ENCODE measurements at places on chromosomes 1 and 21.

GRCh38 chr21:25453524-25453923 is 153.8 kb downstream of the MRPL39 start:
- no peaks in the 10 kb centered on the region for H3K27me3 ChIP-seq
- no peak for DNase-seq
- no peak overlapping the region for H3K27ac ChIP-seq
- no peak overlapping the region for H3K4me3 ChIP-seq
- no peaks in the 10 kb centered on the region for H3K36me3 ChIP-seq

- no peaks in the 10 kb centered on the region for H3K36me3 ChIP-seq
- no peak overlapping the region for H3K27ac ChIP-seq
- H3K27me3 ChIP-seq = no peaks in the 10 kb centered on the region
- H3K4me3 ChIP-seq = peak overlapping the region; percentile 94
- peaks cover 5% of the 10 kb centered on the region for H3K4me1 ChIP-seq
- no peak for DNase-seq
Measured at GRCh38 chr1:113392541-113393128, 2.3 kb downstream of the MAGI3 start.

DNA sequence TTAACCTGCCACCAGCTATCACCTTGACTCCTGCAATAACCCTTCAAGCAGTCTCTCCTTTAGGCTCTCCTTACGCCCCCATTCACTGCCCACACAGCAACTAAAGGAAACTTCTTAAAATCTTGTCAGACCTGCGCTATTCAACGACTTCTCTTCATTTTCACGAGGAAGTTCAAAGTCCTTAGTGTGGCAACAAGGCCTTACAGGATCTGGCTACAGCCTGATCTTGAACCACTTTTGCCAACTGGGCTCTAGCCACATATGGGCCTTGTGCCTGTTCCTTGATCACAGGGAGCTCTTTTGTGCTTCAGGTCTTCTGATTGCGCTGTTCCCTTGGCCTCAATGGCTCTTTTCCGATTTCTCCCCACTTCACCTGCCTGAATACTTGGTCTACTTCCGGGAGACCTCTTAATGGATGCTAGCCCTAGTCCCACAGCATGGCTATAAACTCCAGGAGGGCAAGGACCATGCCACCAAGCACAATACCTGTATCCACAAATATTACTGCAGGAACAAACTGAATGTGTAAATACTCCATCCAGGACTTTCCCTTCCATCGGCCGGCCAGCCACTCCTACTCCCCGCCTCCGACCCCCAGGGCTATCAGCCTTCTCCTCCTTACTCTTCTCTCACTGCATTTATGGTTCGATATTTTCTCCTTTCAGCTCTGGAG is 2.3 kb upstream of the CTNNBIP1 start:
- peaks cover 2% of the 10 kb centered on the region for H3K4me1 ChIP-seq
- H3K36me3 ChIP-seq = no peaks in the 10 kb centered on the region
- H3K27ac ChIP-seq = no peak overlapping the region
- no peaks in the 10 kb centered on the region for H3K27me3 ChIP-seq
- no peak overlapping the region for H3K4me3 ChIP-seq
- no peak for DNase-seq

DNA sequence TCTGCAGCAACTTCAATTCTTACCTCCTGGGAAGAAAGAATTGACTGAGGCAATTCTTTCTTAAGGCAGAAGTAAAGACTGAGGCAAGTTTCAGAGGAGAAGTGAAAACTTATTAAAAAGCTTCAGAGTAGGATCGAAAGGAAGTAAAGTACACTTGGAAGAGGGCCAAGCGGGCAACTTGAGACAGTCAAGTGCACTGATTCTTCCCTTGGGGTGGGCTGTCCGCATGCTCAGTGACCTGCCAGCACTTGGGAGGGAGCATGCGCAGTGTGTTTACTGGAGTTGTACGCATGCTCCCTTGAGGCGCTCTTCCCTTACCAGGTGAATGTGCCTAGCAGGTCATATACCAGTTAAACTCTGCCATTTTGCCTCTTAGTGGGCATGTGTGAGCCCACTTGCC is 55.3 kb upstream of the NBPF3 start:
- no peaks in the 10 kb centered on the region for H3K27me3 ChIP-seq
- H3K4me1 ChIP-seq = peaks cover 3% of the 10 kb centered on the region
- DNase-seq = no peak

GRCh38 chr1:98503771-98504170 is 157.8 kb upstream of the SNX7 start:
- H3K4me3 ChIP-seq = no peak overlapping the region
- H3K27ac ChIP-seq = no peak overlapping the region
- no peaks in the 10 kb centered on the region for H3K27me3 ChIP-seq
- no peak for DNase-seq
- no peaks in the 10 kb centered on the region for H3K36me3 ChIP-seq

DNA sequence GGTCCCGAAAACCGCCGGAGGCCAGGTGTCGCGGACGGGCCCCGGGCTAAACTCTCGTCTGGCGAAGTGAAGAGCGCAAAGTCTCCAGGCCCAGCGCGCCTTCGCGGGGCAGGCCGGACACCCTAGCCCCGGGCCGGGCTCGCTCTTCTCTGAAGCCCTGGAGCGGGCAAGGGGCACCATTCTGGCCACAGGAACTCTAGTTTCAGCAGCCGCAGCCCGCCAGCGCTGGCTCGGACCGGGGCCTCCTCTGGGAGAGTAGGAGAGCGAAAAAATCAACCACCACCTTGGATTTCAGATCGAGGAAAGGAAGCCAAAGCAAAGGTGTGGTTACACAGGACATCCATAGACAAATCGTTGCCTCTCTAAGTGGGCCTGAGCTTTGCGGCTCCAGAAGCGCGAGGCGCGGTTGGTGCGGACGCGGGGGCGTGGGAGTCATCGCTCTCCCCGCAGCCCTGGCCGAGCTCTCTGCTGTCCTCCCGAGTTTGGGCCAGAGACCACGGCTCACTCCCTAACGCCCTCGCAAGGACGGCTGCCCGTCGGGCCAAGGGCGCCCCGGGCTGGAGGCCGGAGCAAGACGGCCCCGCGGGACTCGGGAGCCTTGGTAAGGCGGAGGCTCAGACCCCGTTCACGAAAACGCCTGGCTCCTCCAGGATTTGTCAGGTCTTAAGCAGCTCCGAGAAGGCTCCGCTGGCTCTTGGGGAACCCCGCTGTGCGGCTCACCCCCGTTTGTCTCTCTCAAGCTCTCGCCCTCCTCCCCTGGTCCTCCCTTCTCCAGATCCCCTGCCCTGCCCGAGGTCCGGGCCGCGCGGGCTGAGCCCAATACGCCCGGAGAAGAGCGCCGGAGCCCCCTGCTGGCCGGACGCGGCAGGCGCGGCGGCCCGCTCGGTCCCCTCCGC is 132.9 kb upstream of the DPYD start:
- H3K27ac ChIP-seq = no peak overlapping the region
- H3K36me3 ChIP-seq = no peaks in the 10 kb centered on the region
- peaks cover 3% of the 10 kb centered on the region for H3K4me1 ChIP-seq

- H3K36me3 ChIP-seq = no peaks in the 10 kb centered on the region
- no peak overlapping the region for H3K27ac ChIP-seq
- H3K4me3 ChIP-seq = no peak overlapping the region
- H3K4me1 ChIP-seq = no peaks in the 10 kb centered on the region
- DNase-seq = no peak
Measured at GRCh38 chr1:227396539-227397353, 78.5 kb upstream of the CDC42BPA start.

DNA sequence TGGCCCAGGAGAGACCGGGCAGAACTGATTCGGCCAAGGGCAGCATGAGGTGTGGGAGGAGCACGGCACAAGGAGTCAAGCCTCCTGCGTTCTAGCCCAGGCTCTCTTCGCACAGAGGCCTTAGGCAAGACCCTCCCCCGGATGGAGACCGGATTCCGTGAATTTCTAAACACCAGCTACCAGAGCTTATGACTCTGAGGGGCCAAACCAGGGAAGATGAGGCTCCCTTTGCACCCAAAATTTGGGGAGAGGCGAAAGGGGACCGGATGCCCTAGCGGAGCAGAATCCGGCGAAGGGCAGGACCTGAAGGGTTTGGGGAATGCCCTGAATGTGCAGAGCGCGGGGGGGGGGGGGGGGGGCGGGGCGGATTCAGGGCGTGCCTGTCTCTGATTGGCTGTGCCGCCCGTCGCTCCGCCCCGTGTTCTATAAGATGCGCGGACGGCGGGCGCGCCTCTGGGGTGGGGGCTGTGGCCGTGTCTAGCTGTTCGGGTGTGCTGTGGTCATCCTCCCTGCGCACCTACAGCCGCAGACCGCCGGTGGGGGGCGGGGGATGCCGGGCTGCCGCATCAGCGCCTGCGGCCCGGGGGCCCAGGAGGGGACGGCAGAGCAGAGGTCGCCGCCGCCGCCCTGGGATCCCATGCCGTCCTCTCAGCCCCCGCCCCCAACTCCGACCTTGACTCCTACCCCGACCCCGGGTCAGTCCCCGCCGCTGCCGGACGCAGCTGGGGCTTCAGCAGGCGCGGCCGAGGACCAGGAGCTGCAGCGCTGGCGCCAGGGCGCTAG is at the start of gene TRNP1:
Gene TRNP1 (plus strand): TSS at position 456 of the 783 bp plus-strand sequence. CDS start 95 bp downstream, at position 551.
- no peak for DNase-seq
- no peaks in the 10 kb centered on the region for H3K27me3 ChIP-seq
- peak within 1 kb of the TSS; percentile 83 for H3K4me3 ChIP-seq
- H3K36me3 ChIP-seq = peaks cover 8% of the 10 kb centered on the region
- peaks cover 9% of the 10 kb centered on the region for H3K4me1 ChIP-seq

DNA sequence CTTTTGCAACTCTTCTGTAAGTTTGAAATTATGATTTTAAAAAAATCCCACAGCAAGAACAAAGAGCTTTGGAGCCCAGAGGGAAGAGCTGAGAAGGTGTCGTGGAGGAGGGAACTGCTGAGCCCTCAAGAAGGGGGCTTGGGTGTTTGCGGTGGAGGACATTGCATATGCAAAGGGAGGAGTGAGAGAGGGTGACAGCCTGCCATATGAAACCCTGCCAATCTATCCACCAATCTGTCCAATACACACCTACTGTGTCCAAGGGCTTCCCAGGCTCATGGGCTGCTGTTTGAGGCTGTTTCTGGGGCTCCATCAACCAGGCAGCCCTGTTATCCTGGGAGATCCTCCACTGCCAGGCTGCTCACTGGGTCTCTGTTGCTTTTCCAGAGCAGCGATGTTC is 15.2 kb downstream of the WNT4 start:
- H3K27ac ChIP-seq = no peak overlapping the region
- H3K36me3 ChIP-seq = no peaks in the 10 kb centered on the region
- DNase-seq = no peak
- no peaks in the 10 kb centered on the region for H3K27me3 ChIP-seq
- H3K4me1 ChIP-seq = peaks cover 4% of the 10 kb centered on the region

DNA sequence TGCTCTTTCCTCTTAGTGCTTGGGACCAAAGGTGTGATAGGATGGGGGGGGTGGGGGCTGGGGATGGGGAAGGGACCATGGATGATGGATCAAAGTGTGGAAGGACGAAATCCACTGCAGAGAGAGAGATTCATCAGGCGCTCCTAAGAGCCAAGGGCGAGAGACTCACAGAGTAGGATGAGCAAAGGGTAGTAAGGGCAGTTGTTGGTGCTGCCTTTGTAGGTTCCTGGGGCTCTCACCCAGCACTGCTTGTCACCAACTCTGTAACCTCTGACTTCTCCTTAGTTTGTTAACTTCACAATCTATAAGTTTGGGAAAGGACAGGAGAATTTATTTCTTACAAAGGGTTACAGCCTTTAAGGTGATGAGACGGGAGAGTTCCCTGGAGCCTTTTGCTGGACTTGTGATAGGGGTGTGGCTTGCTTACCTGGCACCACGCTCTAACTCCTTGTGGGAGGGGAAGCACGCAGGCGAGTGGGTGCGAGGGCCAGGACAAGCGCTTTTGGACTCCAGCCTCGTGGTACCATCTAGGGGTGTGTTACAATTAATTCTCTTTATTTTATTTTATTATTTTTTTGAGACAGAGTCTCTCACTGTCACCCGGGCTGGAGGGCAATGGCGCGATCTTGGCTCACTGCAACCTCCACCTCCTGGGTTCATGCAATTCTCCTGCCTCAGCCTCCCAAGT is 1.6 kb upstream of the PDXK start:
- DNase-seq = no peak
- no peaks in the 10 kb centered on the region for H3K36me3 ChIP-seq
- H3K4me1 ChIP-seq = peaks cover 23% of the 10 kb centered on the region
- no peaks in the 10 kb centered on the region for H3K27me3 ChIP-seq

DNA sequence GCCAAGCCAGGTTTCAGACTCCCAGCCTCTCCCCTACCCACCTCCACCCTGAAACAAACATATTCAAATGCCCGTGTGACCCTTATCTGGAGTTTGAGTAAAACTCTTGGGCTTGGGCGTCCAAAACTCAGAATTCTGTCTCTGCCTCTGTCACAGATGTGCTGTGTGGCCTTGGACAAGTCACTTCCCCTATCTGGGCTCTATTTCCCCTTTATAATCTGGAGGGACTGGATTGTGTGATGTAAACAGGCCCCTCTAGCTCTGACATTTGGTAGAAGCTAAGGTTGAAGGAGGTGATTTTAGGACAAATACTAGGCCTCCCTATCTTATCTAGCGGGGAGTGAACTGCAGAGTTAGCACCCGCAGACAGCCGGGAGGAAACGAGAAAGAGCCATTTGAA is 67.5 kb downstream of the IGSF21 start:
- no peaks in the 10 kb centered on the region for H3K27me3 ChIP-seq
- H3K4me1 ChIP-seq = peaks cover 16% of the 10 kb centered on the region
- no peak overlapping the region for H3K27ac ChIP-seq
- no peak for DNase-seq
- H3K36me3 ChIP-seq = no peaks in the 10 kb centered on the region
- no peak overlapping the region for H3K4me3 ChIP-seq

GRCh38 chr1:211625040-211625439 is 46.1 kb upstream of the SLC30A1 start:
- DNase-seq = no peak
- no peak overlapping the region for H3K4me3 ChIP-seq
- H3K27me3 ChIP-seq = no peaks in the 10 kb centered on the region

DNA sequence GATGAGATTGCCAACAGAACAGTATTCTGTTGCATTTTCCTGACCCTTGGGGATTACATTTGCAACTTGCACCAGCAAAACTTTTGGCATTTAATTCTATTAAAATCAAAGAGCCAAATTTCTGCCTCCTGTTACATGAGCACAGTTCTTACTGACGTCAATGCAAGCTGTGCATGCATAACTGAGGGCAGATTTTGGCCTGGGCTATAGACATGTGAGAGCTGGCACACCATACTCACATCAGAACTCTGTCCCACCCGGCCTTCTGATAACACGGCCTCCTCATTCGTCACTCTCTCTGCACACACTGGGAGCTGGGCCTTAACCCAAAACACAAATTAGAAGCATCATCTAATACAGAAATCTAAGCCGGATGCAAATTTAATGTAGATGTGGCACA is 31.5 kb downstream of the PAPPA2 start:
- no peak for DNase-seq
- H3K27me3 ChIP-seq = no peaks in the 10 kb centered on the region
- H3K27ac ChIP-seq = no peak overlapping the region
- no peak overlapping the region for H3K4me3 ChIP-seq

- no peak overlapping the region for H3K27ac ChIP-seq
- no peak for DNase-seq
- no peaks in the 10 kb centered on the region for H3K36me3 ChIP-seq
- no peaks in the 10 kb centered on the region for H3K27me3 ChIP-seq
Measured at GRCh38 chr1:113226148-113226547, 153.2 kb downstream of the LRIG2 start.

DNA sequence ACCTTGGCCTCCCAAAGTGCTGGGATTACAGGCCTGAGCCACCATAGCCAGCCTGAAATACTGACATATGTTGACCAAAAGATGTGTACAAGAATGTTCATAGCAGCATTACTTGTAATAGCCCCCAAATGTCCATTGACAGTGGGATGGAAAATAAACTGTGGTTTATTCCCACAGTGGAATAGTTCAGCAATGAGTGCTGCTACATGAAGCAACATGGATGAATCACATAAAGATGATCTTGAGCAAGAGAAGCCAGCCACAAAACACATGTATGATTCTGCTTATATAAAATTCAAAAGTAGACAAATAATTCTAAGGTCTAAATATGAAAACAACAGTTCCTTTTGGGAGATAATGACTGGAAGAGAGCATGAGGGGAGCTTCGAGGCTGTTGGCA is 9.1 kb upstream of the CREG1 start:
- no peaks in the 10 kb centered on the region for H3K36me3 ChIP-seq
- H3K4me1 ChIP-seq = no peaks in the 10 kb centered on the region
- H3K27ac ChIP-seq = no peak overlapping the region

Measured in H1 (cell line).